Activated CD4-positive, alpha-beta memory T cell treated with anti-CD3 and anti-CD28 coated beads for 36 hours (primary cell): ENCODE measurements at places on chromosomes 2 and 18. TPM values are rescaled to one million over a fixed set of nuclear protein-coding genes. Genes with fewer than 3 reads are reported as not detected.

- no peaks in the 10 kb centered on the region for H3K36me3 ChIP-seq
- no peak for DNase-seq
- H3K4me3 ChIP-seq, result no peak overlapping the region
- no peaks in the 10 kb centered on the region for H3K27me3 ChIP-seq
- H3K27ac ChIP-seq, result no peak overlapping the region
- no peaks in the 10 kb centered on the region for H3K4me1 ChIP-seq
These were observed 109.2 kb downstream of the SOCS6 start for GRCh38 chr18:70398076-70398475.

DNA sequence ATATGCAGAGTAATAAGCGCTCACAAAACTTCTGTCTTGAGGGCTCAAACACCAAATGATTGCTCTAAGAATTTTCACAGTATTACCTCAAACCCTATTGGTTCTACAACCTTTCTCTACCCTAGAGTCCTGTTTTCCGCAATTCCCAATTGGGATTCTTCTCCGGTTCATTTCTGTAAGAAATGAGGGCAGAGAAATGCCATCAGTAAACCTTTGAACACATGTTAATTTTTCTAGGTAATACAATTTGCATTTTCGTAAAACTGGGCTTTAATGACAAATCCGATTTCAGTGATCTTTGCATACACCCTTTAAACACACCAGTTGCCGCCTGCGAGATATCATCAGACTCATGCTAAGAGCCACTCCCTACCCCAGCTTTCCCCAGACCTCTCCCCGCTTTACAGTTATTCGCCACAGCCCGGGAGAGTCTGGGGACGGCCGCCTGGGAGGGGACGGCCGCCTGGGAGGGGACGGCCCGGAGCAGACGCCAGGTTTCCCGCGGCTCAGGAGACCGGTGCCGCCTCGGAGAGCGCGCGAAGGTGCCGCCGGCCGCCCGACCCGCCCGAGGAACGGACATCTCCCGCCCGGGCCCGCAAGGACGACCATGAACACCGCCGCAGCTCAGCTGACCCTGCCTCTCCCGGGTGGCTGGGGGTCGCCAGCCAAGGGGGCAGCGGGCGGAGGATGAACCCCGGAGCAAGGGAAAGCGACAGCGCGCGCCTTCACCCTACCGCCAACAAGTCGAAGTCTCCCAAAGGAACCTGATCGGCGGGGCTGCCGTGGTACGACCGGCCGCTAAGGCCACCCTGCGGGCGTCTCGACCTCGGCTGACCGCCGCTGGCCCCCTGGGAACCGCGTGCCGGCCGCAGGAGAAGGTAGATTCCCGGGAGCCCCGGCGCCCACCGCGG is 463 bp downstream of the SMC6 start:
- H3K4me1 ChIP-seq, result peaks cover 27% of the 10 kb centered on the region
- peak overlapping the region; percentile 83 for H3K4me3 ChIP-seq
- no peaks in the 10 kb centered on the region for H3K27me3 ChIP-seq
- peaks cover 2% of the 10 kb centered on the region for H3K36me3 ChIP-seq

UGT1A9 gene
- not detected for total RNA-seq

DNA sequence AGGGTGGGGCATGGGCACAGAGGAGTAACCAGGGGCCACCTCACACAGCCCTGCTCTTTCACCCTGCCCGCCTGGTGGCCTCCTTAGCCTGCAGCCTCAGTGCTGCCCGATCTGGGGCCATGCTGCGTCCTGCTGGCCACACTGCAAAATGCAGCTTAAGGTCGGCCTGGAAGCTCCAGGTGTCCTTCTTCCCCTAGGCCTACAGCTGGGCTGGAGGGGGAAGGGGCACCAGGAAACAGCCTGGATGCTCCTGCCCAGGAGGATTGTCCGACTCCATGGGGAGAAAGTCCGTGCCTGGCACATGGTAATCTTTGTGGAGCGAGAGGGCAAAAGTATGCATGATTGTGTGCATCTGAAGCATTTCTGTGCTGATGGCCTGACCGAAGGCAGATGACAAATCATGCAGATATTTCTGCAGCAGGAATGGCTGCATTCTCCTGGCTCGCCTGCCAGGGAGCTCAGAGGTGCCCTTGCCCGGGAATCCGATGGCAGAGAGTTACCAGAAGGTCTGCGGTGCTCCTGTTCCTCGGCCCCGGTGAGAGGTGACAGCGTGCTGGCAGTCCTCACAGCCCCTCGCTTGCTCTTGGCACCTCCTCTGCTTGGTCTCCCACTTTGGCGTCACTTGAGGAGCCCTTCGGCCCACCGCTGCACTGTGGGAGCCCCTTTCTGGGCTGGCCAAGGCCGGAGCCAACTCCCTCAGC is 12.8 kb upstream of the ALPP start:
- H3K36me3 ChIP-seq, result no peaks in the 10 kb centered on the region
- no peak overlapping the region for H3K4me3 ChIP-seq
- H3K27me3 ChIP-seq, result no peaks in the 10 kb centered on the region
- H3K4me1 ChIP-seq, result peaks cover 11% of the 10 kb centered on the region
- no peak overlapping the region for H3K27ac ChIP-seq

GRCh38 chr2:152198499-152198898 is 22.9 kb upstream of the STAM2 start:
- peaks cover 20% of the 10 kb centered on the region for H3K27me3 ChIP-seq
- no peak overlapping the region for H3K27ac ChIP-seq
- no peaks in the 10 kb centered on the region for H3K4me1 ChIP-seq
- no peak for DNase-seq

CSRNP3 gene
- total RNA-seq, result not detected

DNA sequence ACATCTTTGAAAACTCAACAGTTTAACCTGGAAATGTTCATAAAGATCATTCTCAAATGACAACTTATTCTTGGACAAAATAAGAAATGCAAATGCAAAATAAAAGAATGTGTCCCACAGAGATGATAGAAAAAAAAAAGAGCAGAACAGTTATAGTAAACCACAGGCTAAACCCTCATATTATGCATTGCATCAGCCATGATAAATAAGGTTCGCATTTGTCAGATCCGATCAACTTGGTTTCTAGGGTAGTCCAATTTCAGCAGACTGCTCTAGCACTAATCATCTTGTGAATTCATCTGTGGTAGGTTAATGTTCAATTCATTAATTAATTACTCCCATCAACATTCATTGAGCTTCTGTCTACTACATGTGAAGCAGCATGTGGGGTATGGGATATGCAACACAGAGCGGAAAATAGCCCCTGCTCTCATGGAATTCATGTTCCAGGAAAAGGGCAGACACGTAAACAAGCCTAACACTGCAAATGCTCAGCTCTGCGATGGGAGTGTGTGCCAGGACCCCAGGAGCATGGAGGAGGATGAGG is 316.2 kb upstream of the REV1 start:
- H3K4me3 ChIP-seq, result no peak overlapping the region
- no peak for DNase-seq
- no peak overlapping the region for H3K27ac ChIP-seq
- no peaks in the 10 kb centered on the region for H3K36me3 ChIP-seq
- H3K4me1 ChIP-seq, result no peaks in the 10 kb centered on the region

UGT1A4 gene
- not detected for total RNA-seq
